ENCODE measurements at places on chromosomes 2 and 18.

DNA sequence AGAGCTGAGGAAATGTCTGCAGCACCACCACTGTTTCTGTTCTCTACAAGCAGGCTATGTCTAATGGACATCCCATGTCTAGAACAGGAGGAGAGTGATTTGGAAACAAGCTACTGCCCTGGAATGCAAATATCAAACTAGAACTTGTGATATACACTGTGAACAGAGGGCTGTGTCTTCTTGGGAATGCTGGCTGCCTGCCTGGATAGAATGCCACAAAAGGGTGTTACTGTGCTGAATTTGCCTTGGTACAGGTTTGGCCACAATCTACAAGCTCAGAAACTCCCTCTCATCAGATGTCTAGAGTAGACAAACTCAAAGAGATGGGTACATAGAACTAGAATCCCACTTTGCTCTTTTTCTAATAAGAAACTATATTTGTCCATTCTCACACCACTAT is 170.5 kb downstream of the NYAP2 start:
- DNase-seq, result no peak

- no peak for DNase-seq
These were observed 77.6 kb upstream of the RAB6C start for GRCh38 chr2:129901754-129902415.

- no peak for DNase-seq
These were observed 26.9 kb downstream of the MAIP1 start for GRCh38 chr2:199982126-199982843.

- DNase-seq, result peak; percentile 37
These were observed 81.4 kb downstream of the BIN1 start for GRCh38 chr2:127025359-127026166.

GRCh38 chr18:26233208-26233607 is 7.0 kb downstream of the TAF4B start:
- no peak for DNase-seq

- no peak for DNase-seq
These were observed 59.9 kb upstream of the LRATD1 start for GRCh38 chr2:14572633-14573032.

- DNase-seq, result no peak
These were observed 113.9 kb upstream of the CCDC68 start for GRCh38 chr18:55073116-55073515.

- no peak for DNase-seq
These were observed 155.8 kb downstream of the PTGR3 start for GRCh38 chr18:75053028-75053629.

DNA sequence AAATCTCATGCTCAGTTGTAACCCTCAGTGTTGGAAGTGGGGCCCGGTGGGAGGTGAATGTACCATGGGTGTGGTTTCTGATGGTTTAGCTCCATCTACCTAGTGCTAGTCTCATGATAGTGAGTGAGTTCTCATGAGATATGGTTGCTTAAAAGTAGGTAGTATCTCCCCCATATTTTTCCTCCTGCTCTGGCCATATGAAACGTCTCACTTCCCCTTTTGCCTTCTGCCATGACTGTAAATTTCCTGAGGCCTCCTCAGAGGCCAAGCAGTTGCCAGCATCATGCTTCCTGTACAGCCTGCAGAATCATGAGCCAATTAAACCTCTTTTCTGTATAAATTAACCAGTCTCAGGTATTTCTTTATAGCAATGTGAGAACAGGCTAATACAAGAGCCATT is 62.8 kb upstream of the RNF152 start:
- no peak for DNase-seq

DNA sequence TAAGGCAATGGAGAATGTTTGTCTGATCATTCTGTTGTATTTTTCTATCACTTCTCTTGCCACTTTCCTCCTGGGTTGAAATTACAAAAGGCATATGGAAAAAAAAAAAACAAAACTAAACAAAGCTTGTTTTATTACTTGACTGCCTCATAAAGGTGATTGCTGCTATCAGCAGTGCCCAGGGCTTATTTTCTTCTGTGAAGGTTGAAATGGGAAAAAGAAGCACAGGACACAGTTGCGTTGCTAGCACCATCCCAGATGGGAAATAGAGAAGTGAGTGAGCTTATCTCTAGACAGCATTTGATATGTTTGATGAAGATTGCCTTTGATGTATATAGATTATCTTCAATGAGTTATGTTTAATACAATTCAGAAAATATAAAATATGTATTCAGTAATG is 633.8 kb upstream of the ZNF804A start:
- no peak for DNase-seq

DNA sequence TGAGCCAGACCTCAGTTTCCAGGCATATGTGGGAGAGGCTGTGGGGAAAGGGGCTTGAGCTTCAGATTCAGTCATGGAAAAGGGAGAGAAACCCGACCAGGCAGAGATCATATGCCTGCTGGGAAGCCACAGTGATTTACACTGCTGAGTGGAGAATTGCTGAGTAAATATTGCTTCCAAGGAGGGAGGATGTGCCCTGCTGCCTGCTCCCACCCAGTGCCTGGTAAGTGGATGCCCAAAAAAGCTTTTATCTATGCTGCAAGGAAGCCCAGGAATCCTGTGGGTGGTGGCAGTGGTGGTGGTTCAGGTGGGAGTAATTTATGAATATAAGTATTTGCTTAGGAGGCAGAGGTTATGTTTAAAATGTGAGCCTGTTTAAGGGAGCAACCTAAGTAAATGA is 39.5 kb downstream of the INO80C start:
- DNase-seq, result no peak

- no peak for DNase-seq
These were observed 139.0 kb upstream of the LINC00305 start for GRCh38 chr18:64287926-64288325.

DNA sequence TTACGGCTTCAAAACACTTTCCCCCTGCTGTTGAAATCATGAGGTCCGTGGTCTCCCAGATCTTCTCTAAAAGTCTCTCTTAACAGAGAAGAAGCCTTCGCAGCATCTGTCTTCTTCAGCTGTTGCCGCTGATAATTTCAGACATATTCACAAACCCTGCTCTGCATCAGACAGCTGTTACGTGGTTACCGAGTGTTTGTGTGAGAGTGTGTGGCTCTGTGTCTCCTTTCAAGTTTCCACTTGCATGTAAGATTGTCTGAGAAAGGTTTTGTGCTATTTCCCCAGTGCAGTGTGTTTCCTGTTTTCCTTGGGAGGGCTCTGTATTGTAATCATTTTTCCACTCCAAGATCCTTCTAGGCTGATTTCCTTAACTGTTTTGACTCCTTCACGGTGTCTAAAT is 32.8 kb downstream of the MAIP1 start:
- DNase-seq, result no peak

DNA sequence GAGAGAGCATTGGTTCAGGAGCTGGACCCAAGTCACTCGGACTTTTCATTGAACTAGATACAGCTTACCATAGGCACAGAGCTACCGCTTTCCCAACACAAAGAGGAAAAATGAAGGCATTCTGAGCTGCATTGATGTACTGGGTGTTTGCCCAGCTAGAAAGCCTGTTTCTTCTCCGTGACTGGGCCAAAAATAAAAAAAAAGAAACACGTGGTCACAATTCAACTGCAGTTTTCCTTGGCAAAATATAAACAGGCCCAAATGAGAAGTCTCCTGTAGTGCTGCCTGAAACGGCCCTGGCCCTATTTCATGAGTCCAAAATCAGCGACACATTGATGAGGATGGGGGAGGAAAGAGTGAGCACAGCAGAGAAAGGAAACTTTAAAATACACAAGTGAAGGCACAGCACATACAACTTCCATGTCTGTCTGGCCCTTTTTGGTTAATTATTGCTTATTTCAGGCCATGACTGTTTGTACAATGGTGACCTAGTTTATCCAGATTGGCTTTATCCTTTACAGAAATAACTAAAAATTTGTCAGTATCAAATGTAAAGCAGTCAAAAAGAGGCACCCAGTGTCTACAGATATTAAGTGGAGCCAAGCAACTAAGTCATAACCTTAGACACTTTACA is 179.7 kb downstream of the ICOS start:
- DNase-seq, result no peak

- no peak for DNase-seq
These were observed 136.8 kb downstream of the ASB1 start for GRCh38 chr2:238563551-238563950.

DNA sequence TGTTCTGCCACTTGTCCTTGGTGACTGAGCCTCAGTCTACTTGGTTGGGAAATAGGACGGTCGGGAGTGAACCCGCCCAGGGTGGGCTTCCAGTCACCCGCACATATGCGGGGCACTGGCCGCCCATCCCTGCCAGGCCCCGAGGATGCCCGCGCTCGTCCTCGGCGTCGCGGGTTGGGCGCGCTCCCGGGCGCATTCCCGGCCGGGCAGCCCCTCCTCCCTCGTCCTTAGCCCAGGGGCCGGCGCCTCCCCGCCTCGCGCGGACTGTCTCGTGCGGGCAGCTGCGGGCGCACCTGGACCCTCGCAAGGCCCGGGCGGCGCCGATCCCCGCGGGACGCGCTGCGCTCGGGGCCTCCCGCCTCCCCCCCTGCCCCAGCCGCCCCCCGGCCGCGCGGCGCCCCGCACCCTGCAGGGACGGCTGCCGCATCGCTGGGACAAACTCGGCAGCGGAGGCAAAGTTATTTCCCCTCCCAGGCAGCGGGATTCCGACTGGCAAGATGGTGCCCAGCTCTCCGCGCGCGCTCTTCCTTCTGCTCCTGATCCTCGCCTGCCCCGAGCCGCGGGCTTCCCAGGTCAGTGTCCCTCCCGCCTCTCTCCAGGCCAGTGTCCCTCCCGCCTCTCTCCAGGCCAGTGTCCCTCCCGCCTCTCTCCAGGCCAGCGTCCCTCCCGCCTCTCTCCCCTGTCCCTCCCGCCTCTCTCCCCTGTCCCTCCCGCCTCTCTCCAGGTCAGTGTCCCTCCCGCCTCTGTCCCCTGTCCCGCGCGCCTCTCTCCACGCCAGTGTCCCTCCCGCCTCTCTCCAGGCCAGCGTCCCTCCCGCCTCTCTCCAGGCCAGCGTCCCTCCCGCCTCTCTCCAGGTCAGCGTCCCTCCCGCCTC is at the start of gene FBLN7:
TSS of gene FBLN7 (plus strand) at position 227 of the 874 bp plus-strand sequence. CDS start at position 498, 271 bp downstream.
- DNase-seq, result no peak

DNA sequence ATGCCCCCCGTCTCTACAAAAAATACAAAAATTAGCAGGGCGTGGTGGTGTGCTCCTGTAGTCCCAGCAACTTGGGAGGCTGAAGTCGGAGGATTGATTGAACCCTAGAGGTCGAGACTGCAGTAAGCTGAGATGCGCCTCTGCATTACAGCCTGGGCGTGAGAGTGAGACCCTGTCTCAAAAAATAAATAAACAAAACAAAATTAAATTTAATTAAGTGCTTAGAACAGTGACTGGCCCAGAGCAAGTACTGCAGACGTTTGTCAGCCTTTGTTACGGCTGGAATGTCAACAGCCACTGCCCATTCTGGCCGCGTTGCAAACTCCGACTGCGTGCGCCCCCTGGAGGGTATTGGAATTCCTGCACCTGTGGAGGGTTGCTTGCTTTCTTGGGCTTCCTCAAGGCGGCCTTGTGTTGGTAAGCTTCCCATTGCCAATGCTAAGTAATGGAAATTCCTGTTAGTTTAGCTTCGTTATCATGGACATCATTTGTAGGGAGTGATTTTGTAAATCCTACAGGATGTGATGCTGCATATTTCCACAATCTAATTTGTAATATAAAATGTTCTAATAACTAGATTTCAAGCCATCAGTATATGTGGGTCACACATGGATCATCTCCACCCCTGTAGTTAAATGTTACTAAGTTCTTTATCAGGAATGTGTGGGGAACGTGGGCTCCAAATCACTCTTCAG is 15.9 kb upstream of the ATP6V1B1 start:
- DNase-seq, result peak; percentile 46

GRCh38 chr18:21680161-21680560 is 24.4 kb downstream of the ABHD3 start:
- no peak for DNase-seq

- DNase-seq, result no peak
These were observed 211.4 kb upstream of the SLC39A10 start for GRCh38 chr2:195445639-195446038.

DNA sequence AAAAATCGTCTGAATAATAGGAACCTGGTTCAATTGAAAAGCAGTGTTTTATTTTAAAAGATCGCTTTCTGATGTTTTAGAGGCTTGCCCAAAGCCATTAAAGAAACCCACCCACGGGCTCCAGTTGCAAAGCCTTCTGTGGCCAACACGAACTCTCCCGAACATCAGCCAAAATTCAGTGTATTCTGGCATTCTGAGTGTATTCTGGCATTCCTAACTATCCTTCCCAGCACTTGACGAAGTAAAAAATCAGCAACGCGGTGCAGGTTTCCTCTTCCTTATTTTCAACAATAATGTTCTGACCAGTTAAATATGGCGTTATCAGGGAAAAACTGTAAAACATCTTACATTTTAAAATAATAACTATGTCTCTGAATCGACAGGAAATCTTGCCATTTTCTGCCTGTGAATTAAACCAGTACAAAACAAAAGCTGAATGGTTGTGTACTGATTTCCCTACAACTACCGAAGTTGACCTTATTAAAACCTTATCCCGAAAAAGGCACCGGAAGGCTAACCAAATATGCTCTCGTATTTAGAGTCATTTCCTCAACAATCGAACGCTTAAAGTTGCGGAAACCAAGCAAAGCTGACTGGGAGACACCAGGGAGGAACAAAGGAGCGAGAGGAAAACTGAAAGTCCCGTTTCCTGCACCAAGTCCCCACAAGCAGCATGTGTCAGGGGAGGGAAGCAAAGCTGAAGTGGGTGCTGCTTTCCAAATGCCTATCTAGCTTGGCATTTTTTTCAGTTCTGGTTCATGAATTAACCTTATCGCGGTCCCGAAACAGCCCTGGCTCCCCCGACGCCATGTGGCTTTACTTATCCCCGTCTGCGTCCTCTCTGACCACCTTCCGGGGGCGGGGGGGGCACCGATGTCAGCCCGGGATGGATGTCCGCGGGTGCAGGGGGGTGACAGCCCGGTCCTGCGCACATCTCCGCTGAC is 44.3 kb downstream of the ZNF516 start:
- DNase-seq, result peak; percentile 47

- DNase-seq, result no peak
These were observed 268.1 kb downstream of the MYO3B start for GRCh38 chr2:170446078-170446477.

DNA sequence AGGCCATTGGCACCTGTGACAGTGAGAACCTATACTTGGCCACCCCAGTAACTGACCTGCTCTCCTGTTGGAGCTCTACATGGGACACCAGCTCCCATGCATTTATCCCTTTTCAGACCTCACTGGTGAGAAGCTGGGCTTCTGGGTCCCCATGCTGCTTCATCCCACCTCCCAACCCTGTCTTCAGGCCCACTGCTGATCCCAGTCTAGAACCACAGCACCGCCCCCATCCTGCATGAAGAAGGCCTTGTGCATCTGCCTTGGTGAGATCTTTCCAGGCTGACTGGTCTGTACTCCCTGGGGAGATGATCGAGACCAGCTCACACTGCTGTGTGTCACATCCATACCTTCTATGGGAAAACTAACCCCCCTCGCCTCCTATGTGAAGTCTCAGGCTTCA is 22.7 kb downstream of the TTC32 start:
- DNase-seq, result no peak

GRCh38 chr2:207395535-207396251 is 134.1 kb upstream of the CREB1 start:
- DNase-seq, result no peak

- DNase-seq, result no peak
These were observed 47.0 kb downstream of the SLC9A4 start for GRCh38 chr2:102520009-102520408.

DNA sequence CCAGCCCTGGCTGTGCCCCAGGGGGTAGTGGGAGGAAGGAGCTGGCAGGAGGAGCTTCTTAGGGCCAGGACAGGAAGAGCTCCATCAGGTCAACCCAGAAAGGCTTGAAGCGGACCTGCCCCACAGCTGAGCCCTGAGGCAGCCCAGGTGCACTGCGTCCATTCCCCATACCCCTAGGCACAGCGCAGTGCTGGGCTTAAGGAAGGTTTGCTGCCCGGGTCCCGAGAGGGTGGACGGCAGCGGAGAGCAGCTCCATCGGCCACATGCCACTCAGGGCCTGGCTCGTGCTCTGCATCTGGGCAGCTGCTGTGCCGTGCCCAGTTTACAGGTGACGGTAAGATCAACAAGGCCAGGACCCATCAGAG is 26.4 kb downstream of the DNMT3A start:
- no peak for DNase-seq
